ENCODE measurements at places on chromosomes 5 and 9.

DNA sequence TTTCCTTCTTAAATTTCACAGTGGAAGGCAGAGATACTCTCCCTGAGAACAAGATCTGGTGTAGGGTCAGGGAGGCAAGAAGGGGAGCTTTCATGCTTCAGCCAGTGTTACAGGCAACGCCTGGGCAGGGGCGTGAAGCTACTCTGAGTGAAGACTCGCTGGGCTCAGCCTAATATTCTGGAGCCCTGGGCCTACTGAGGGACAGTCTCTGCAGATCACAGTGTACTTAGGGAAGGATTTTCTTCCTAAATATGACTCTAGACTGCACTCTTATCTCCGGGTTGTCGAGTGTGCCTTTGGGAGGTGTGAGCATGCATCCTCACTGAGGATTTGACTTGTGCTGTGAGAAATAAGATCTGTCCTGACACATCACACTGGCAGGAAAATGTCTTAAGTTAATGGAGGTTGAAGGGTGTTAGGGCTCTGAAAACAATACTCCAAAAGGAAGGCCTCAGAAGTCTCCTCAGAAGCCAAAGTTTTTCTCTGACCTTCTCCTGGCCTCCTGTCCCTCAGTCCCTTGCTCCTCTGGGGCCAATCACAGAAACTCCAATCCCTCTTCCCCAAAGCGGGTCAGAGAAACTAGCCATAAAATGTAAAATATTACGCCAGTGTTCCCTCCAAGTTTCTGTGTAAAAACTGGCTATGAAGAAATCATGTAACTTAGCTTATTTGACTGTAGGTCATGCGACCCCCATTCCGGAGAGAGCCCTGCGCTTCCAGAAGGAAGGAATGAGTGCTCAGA is 156.8 kb upstream of the TBC1D2 start:
- no peak for DNase-seq

- DNase-seq: no peak
Measured at GRCh38 chr5:31663519-31663918, 24.6 kb downstream of the PDZD2 start.

DNA sequence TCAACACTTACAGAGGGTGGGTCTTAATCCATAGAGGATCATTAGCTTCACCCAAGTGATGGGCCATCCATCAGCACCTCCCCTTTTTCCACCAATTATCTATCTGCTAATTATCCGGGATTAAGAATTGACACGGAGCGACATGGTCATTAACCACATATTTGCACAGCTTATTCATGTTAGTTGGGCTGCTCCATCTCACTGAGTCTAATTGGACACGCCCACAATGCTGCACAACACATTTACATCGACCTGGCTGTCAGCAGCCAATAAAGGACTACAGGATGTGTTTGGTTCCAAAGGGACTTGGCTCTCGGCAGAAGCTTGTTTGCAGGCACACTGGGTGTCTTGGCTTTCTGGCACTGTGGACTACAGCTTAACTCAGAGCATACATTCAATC is 21.6 kb downstream of the FOXE1 start:
- DNase-seq: no peak

GRCh38 chr5:91635950-91636734 is 253.0 kb upstream of the ARRDC3 start:
- no peak for DNase-seq

DNA sequence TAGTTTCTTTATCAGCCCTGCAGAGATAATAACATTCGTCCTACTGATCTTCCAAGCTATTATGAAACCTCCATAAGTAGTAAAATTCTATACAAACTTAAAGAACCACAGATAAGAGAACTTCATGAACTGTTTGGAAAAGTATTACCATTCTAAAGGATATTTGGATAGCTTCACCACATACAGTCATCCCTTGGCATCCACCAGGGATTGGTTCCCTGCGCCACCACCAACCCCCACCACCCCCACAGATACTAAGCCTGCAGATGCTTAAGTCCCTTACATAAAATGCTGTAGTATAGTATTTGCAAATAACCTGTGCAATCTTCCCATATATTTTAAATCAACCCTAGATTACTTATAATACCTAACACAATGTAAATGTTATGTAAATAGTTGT is 61.4 kb upstream of the SHISAL2B start:
- DNase-seq: no peak

DNA sequence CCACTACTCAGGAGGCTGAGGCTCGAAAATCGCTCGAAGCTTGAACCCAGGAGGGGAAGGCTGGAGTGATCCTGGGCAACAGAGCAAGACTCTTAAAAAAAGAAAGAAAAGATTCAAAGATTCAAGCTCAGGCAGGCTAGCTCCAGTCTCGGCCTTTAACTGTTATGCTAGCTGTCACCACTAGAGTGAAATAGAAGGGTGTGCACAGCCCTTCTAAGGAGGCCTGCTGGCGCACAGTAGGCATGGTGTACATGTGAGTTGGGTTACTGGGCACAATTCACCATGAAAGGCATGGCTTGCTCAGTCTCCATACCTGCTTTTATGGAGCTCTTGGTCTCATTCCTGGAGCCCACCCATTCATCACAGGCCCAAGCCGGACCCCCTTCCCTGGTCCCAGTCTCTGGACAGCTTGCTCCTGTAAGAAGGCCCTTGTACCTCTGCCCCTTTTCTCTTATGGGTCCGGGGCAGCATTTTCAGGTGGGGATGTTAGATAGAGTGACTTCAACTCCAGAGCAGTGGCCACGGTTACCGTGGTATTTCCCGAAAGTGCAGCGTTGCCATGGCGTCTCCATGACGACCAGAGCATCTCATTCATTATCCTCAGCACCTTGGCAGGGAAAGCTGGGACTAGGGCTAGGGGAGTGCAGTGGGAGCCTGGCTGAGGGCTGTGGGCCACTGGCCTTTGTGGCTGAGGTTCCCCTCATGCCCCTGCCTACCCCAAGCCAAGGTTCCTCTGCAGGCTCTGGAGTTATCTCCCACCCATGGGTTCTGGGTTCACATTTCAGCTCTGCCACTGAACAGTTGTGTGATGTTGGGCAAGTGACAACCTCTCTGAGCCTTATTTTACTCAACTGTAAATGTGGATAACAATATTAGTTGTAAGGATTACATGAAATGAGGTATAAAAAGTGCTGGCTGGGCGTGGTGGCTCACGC is 5.7 kb downstream of the NDST1 start:
- DNase-seq: no peak

GRCh38 chr5:107474716-107475489 is 195.8 kb downstream of the EFNA5 start:
- DNase-seq: no peak

GRCh38 chr9:76269789-76270188 is 124.4 kb downstream of the RFK start:
- no peak for DNase-seq

GRCh38 chr5:129945028-129945427 is 40.8 kb downstream of the CHSY3 start:
- no peak for DNase-seq

DNA sequence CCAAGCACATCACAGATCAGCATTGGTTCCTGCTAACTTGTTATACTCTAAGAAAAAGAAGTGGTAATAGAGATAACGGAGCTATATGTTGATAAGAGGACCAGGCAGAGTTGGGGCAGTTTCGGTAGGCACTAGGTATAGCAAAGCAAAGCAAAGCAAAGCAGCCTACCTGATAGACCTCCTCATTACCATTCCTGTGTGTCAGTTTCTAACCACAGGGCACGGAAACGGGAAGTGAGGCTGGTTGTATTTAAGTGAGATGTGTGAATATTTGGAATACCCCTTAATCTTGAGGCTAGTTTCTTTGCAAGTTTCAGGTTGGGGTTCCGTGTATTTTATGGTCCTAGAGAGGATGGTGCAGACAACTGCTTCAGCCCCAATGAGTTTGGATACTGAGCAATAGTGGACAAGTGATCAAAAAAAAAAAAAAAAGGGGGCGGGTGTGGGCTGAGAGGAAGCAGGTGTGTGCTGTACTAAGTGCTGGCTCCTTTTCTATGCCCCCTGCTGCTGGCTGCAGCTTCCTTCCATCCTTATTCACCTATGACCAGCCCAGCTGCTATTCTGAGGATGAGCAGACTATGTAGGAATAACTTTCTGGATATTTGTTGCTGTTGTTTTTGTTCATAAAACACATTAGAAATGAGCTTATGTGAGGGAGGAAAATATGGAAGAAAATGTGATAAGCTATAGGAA is 183.3 kb downstream of the SH3GL2 start:
- DNase-seq: no peak

GRCh38 chr5:158770506-158770905 is 329.2 kb downstream of the EBF1 start:
- no peak for DNase-seq

GRCh38 chr9:138066049-138066448 is 188.5 kb downstream of the CACNA1B start:
- DNase-seq: no peak

DNA sequence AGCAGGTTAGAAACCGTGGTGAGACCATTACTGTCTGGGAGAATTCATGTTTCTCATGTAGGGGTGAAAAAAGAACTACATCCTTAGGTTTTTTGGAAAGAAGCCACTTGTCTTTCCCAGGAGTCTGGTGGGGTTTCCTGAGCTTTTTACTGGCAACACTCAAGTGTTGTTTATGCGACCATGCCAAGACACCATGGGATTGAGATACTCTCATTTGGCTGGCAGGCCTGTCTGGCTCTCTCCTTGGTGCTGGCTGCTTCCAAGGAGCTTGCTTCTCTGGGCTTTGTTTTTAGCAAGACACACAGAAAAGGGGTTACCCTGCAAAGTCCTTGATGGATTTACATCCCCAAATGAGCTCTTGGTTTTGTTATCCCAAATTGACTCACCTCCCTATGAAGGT is 80.9 kb upstream of the ISL1 start:
- no peak for DNase-seq

- DNase-seq: no peak
Measured at GRCh38 chr9:131270171-131271015, 5.9 kb downstream of the FAM78A start.

GRCh38 chr5:159206818-159207217 is 2.5 kb downstream of the RNF145 start:
- no peak for DNase-seq

DNA sequence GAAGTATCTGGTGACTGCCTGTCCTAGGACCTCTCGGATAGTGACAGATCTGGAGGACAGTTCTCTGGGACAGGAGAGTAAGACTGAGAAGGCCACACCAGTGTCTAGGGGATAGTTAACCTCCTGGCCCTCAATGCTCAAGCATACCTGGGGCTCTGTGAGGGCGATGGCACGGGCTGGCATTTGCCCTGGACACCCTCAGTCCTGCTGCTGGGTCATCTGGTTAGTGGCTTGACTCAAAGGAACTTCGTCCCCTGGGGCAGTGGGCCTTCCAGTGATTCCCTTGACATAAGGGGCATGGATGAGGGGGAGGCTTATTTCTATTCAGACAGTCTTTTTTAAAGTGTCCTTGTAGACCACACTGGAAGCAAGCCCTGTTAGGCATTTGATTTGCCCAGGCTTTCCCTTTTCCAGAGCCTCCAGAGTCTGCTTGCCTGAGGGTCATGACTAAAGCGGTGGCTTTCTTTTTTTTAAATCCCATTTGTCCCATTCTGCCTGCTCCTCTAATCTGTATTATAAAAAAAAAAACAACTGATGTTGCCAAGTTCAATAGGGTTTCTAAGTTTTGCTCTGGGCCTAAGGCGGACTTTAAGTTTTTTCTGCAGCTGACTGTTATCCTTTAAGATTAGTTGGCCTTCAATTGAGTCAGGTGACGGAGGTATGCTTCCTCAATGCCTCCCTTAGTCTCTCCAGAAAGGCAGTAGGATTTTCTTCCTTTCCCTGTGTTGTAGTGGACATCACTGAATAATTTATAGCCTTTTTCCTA is 2083.5 kb upstream of the C9orf72 start:
- DNase-seq: no peak

DNA sequence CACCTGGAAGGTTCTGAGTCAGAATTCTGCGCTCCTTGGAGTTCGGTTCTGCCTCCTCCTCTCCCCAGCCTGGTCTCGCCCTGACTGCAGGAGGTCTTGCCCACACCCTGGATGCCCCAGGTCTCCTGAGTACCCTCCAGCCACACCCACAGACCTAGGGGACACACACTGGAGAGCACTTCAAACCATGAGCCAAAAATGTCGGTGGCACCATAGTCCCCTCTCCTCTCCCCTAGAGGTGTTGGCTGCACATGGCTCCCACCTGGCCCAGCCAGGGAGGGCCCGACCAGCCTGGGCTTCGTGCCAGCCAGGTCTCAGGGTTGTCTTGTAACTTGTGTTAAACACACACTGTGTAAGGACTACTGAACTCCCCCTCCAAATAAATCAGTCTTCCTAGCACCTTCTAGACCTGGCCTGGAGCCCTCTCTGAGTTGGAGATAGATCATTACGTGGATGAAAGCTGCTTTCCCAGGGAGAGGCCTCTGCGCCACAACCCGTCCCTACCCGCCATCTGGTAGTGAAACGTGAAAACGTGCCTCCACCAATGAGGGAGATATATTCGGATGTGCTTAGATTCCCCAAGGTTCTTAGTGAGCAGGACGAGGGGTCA is 49.9 kb upstream of the CTSL start:
- DNase-seq: no peak

- peak; percentile 51 for DNase-seq
Measured at GRCh38 chr9:21812946-21813568, 10.6 kb downstream of the MTAP start.

DNA sequence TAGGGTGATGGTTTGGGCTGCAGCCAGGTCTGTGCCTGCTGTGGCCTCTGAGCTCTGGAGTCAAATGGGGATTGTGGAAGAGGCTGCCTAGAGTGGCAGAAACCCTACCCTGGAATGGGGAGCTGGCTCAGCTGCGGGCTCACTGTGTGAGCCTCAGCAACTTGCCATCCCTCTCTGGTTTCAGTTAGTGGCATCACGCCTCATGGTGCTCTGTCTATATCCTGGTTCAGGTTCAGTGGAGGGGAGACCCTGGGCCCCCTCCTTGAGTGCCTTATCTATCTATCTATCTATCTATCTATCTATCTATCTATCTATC is 132.6 kb downstream of the PHF2 start:
- no peak for DNase-seq

GRCh38 chr5:59354811-59355210 is 538.7 kb downstream of the PDE4D start:
- DNase-seq: no peak

GRCh38 chr5:82644766-82645165 is 366.6 kb upstream of the RPS23 start:
- DNase-seq: no peak

- no peak for DNase-seq
Measured at GRCh38 chr5:96658272-96658671, 3.9 kb upstream of the CAST start.

- no peak for DNase-seq
Measured at GRCh38 chr5:135127439-135128240, 93.6 kb upstream of the PITX1 start.

DNA sequence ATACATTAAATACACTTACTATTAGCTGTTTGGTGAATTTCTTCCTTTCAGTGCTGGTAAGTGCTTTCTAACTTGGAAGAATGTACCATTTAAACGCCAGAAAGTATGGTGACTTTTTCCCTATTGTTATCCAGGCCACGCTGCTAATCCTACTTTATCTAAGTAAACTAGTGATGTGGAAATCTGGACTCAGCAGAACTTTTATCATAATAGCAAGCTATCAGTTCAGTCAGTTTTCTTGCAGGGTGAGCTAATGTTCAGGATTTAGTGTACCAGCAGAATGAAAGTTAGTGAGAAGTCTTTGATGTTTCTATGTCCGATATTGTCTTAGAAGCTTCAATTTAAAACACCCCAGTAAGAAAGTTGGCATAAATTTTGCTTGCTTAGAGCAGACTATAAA is 72.2 kb downstream of the HSD17B4 start:
- DNase-seq: no peak
